ENCODE measurements at places on chromosomes 6 and 20. TPM values are rescaled to one million over a fixed set of nuclear protein-coding genes. Genes with fewer than 3 reads are reported as not detected.

DNA sequence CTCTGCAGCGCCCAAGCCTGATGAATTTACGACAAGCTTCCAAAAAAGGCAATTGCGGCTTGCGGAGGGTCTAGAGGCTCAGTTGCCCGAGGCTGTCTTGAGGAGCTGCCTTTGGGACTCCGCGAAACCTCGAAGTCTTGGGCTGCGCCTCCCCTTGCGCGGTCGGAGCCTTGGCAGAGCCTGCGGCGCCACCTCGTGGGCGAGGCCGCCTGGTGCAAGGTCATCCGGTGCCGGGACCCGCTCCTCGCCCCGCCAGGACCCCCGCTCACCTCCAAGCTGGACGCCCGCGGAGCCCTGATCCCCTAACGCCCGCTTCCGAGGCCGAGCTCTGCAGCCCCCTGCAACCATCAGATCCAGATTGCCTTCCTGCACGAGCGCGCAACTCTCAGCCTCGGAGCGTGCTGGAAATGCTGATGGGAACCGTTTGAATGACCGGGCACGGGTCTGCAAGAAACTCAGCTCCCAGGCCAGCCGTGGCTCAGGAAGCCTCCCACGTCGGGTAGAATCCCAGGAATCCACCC is 14.9 kb upstream of the FAM210B start:
- no peak for DNase-seq

GRCh38 chr20:23244916-23245552 is 105.6 kb upstream of the NXT1 start:
- DNase-seq: no peak

The CAGE1 gene
- 0.08 TPM for polyA plus RNA-seq

The FAM8A1 gene
- polyA plus RNA-seq: 2.6 TPM

DNA sequence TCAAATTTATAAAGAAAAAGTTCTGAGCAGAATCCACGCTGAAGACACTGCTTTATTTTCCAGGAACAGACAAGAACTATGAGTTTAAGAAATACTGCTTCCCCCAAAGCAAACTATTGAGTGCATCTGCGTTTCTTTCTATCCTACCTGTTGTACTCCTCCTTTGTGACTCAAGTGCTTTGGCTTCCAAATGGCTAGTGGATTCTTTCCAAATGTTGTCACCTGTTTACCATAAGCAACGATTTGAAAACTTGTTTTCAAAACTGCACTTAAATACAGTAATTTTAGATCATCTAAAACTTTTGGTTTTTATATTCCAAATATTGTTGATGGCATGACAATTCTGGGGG is 9.5 kb downstream of the PXDC1 start:
- DNase-seq: no peak

The HLA-DQB1 gene
- polyA plus RNA-seq: 85.5 TPM

GRCh38 chr6:386688-387266 is 4.8 kb upstream of the IRF4 start:
- no peak for DNase-seq

GRCh38 chr6:1817033-1817761 is 207.5 kb downstream of the FOXC1 start:
- DNase-seq: no peak

DNA sequence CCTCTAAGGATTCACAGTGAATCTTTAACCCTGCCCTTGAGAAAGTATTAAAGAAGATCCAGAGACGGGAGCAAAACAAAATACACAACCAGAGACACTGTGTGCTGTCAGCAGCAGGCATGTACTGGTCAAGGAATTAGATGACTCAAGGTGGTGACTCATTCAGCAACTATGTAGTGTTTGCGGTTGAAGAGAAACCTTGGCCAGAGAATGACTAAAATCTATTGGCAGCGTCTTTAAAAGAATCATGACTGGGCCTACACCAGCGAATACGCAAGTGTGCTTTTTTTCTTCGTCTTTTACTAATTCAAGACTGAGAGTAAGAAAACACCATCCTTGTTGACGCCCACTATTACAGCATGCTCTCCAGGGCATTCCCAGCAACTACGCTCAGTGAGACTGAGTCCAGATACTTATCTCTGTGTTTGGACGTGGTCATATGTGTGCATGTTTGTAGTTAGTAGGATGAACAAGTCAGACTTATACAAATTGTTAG is 72.4 kb upstream of the BACH2 start:
- peak; percentile 90 for DNase-seq

The TINAG gene
- polyA plus RNA-seq: 0.67 TPM

The DZANK1 gene
- 3.7 TPM for polyA plus RNA-seq

GRCh38 chr6:163725008-163725941 is 310.8 kb downstream of the QKI start:
- no peak for DNase-seq

All from GM12878 (cell line).